Osteoblast (primary cell): ENCODE measurements at places on chromosomes 2 and 18. TPM values are rescaled to one million over a fixed set of nuclear protein-coding genes. Genes with fewer than 3 reads are reported as not detected.

RUFY4 gene
- total RNA-seq = not detected in 2 replicates

GRCh38 chr2:178394859-178395258 lies 56.1 kb downstream of the PRKRA start:
- no peaks in the 10 kb centered on the region for H3K27me3 ChIP-seq
- no peak overlapping the region for H3K4me3 ChIP-seq
- DNase-seq = no peak
- H3K36me3 ChIP-seq = no peaks in the 10 kb centered on the region
- H3K4me1 ChIP-seq = peaks cover 4% of the 10 kb centered on the region
- no peak overlapping the region for H3K27ac ChIP-seq

DNA sequence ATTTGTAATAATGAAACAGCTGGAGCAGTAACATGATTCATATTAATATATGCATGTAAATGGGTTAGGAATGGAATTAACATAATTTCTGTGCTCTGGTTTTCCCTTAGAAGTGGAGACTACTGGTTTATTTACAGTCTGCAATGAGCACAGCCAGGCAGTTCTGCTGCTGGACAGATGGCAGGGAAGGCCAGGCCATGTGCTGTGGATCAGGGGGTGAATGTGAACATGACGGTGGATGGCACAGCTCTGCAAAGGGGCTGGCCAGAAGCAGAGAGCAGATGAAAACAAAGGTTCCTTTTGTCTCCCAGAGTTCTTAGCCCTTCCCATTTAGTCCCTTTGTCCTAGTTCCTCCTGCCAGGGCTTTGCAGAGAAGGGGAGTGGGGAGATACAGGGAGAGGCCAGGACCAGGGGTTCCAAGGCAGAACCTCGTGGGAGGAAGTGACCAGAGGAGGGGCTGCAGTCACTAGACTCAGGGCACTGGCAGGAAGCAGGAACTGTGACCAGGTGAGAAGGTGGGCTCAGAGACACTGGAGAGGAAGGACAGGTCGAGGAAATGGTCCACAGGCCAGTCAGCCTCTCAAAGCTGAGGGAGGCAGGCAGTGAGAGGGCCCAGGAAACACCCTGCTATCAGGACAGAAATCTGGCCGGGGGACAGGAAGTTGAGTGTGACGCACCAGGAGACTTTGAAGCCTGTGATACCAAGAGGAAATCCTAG lies 112.9 kb upstream of the ATP8B1 start:
- no peak overlapping the region for H3K27ac ChIP-seq
- no peaks in the 10 kb centered on the region for H3K36me3 ChIP-seq
- H3K4me1 ChIP-seq = peaks cover 2% of the 10 kb centered on the region
- peaks cover 3% of the 10 kb centered on the region for H3K27me3 ChIP-seq
- no peak overlapping the region for H3K4me3 ChIP-seq
- no peak for DNase-seq

SPP2 gene
- total RNA-seq = not detected in 2 replicates

DNA sequence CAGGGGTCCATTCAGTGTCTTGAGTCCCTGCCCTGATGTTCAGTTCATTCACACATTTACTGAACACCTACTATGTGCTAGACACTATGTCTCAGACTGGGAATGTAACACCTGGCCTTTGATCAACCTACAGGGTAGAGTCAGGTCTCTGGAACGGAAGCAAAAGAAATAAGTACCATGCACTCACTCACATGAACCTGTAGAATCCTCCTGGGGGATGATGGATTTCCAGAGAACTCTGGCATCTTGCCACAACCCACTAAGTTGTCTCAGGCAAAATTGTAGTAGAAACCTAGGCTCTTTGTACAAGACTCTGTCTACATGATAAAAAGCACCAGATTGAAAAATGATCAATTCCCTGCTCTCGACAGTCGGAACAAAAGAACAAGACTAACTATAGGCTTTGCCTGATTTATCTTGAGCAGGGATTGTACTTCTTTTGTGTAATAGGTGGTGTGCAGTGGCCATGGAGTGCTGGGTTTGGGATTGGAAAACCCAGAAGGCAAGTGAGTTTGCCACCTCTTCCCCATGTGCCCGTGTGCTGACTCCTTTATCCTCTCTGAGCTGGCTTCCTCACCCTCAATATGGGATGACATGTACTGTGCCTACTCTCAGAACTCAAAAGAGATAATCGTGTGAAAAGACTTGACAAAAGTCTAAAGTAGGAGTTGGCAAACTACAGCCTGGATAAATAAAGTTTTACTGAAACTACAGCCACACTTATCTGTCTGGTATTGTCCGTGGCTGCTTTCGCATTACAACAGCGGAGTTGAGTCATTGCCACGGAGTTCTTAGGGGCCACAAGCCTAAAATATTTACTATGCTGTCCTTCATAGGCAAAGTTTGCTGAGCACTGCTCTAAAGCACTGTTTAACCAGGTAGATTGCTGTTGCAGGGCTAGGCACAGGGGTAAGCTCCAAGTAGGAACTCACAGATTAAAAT lies 4.4 kb downstream of the CAPN14 start:
- no peaks in the 10 kb centered on the region for H3K36me3 ChIP-seq
- no peak overlapping the region for H3K27ac ChIP-seq
- no peaks in the 10 kb centered on the region for H3K4me1 ChIP-seq
- peak; percentile 23 for DNase-seq
- H3K4me3 ChIP-seq = no peak overlapping the region

POTEI gene
- not detected in 2 replicates for total RNA-seq

GRCh38 chr2:54020793-54021414 lies 50.1 kb upstream of the PSME4 start:
- no peaks in the 10 kb centered on the region for H3K27me3 ChIP-seq
- DNase-seq = no peak
- H3K36me3 ChIP-seq = no peaks in the 10 kb centered on the region
- H3K4me1 ChIP-seq = peaks cover 7% of the 10 kb centered on the region
- H3K27ac ChIP-seq = no peak overlapping the region

- DNase-seq = no peak
- no peak overlapping the region for H3K4me3 ChIP-seq
- no peaks in the 10 kb centered on the region for H3K27me3 ChIP-seq
- H3K36me3 ChIP-seq = no peaks in the 10 kb centered on the region
- no peaks in the 10 kb centered on the region for H3K4me1 ChIP-seq
- no peak overlapping the region for H3K27ac ChIP-seq
Observed at GRCh38 chr2:35410431-35411061, 945.0 kb upstream of the CRIM1 start.

DNA sequence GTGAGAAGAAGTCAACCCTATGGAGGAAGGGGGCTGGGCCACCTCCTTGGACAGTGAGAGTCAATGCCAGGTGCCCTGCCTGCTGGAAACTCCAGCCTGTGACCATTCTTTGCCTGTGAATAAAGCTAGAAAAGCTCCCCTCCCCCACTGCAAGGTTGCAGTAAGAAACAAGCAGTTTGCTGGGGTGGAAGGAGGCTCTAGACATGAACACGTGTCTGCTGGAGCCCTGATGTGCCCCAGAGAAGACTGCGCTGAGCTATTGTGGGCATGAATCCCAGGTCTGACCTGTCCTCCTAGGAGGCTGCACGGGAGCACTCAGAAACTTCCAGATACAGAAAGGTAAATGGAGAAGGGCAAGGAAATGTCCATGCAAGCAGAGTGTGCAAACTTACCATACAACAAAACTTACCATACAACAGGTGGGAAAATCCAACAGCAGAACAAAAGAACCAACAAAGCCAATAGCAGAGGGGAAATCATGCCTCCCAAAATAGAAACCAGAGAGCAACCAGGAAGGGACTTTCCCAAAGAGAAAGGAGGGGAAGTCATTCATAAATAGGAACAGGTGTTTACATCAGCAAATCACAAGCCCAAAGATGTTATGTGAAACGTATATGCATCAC lies 278.7 kb downstream of the BCL2 start:
- peaks cover 6% of the 10 kb centered on the region for H3K27me3 ChIP-seq
- no peak overlapping the region for H3K27ac ChIP-seq
- DNase-seq = no peak
- no peak overlapping the region for H3K4me3 ChIP-seq

DNA sequence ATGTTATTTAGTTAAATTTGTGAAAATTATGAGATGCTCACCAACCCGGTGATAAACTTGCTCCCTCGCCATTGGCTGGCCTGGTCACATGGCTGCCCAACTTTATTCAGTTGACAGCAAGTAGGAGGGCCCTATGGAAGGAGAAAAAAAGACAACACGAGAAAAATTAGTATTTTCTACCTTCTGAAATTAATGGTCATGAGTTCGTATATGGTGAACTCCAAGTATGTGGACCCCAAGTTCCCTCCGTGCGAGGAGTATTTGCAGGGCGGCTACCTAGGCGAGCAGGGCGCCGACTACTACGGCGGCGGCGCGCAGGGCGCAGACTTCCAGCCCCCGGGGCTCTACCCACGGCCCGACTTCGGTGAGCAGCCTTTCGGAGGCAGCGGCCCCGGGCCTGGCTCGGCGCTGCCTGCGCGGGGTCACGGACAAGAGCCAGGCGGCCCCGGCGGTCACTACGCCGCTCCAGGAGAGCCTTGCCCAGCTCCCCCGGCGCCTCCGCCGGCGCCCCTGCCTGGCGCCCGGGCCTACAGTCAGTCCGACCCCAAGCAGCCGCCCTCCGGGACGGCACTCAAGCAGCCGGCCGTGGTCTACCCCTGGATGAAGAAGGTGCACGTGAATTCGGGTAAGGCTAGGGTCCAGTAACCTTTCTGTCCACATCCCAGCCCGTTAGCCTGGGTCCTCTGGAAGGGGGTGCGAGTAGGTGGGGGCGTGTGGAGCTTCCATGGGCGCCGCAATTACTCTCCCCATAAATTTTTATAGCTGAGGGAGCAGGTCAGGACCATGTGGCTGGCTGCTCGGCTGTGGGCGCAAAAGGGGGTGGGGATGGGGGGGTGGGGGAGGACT lies at the start of gene HOXD4:
TSS of gene HOXD4 (plus strand) at position 109 of the 846 bp plus-strand sequence. CDS start at position 193, 84 bp downstream.
- no peak for DNase-seq
- H3K4me3 ChIP-seq = no peak within 1 kb of the TSS
- no peaks in the 10 kb centered on the region for H3K4me1 ChIP-seq
- H3K27me3 ChIP-seq = no peaks in the 10 kb centered on the region

DNA sequence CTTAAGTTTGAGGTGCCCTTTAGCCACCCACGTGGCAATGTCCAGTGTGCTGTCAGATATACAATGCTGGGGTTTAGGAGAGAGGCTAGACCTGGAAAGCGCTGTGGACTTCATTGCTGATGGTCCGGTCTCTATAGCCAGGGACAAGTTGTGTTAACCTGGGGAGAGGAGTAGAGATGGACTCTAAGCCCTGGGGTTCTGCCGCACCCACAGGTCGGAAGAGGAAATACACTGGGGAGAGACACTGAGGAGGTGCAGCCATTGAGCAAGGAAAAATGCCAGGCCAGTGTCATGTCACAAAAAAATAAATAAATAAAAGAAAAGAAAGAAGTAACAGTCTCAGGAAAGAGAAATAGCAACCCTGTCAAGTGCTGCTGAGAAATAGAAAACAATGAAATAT lies 106.9 kb upstream of the CBLN2 start:
- H3K36me3 ChIP-seq = no peaks in the 10 kb centered on the region
- H3K4me3 ChIP-seq = no peak overlapping the region
- no peak for DNase-seq
- H3K27ac ChIP-seq = no peak overlapping the region
- no peaks in the 10 kb centered on the region for H3K4me1 ChIP-seq
- H3K27me3 ChIP-seq = no peaks in the 10 kb centered on the region

- no peak overlapping the region for H3K4me3 ChIP-seq
- DNase-seq = no peak
- H3K27me3 ChIP-seq = no peaks in the 10 kb centered on the region
- peaks cover 3% of the 10 kb centered on the region for H3K4me1 ChIP-seq
- H3K36me3 ChIP-seq = no peaks in the 10 kb centered on the region
- no peak overlapping the region for H3K27ac ChIP-seq
Observed at GRCh38 chr2:60966507-60967405, 50.8 kb upstream of the PEX13 start.

DNA sequence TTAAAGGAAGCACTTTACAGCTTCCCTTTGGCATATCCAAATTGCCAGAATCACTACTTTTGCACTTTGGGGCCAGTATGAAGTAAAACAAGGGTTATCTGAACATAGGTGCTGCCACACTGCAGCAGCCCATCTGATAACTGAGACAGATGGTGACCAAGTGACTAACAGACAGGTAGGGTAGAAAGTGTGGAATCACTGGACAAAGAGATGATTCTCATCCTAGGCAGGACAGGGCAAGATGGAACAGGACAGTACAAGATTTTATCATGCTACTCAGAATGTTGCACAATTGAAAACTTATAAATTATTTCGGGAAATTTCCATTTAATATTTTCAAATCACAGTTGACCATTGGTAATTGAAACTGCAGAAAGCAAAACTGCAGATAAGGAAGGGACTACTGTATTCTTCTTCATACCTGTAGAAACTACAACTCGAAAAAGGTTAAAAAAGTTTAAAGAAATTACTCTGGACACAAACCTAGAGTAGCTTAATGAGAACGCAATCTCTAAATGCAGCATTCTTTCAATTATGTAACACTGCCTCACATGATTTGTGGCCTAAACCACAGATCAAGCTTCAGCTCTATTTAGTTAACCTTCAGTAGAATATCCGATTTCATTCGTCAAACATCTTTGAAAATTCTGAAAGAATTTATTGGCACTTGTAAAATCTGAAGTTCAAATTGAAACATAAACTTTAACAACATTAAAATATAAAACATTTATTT lies 31.4 kb downstream of the HEATR5B start:
- no peak overlapping the region for H3K27ac ChIP-seq
- no peaks in the 10 kb centered on the region for H3K4me1 ChIP-seq
- H3K27me3 ChIP-seq = no peaks in the 10 kb centered on the region
- no peak for DNase-seq
- peaks cover 53% of the 10 kb centered on the region for H3K36me3 ChIP-seq
